ENCODE measurements at places on chromosomes 16 and 17.

DNA sequence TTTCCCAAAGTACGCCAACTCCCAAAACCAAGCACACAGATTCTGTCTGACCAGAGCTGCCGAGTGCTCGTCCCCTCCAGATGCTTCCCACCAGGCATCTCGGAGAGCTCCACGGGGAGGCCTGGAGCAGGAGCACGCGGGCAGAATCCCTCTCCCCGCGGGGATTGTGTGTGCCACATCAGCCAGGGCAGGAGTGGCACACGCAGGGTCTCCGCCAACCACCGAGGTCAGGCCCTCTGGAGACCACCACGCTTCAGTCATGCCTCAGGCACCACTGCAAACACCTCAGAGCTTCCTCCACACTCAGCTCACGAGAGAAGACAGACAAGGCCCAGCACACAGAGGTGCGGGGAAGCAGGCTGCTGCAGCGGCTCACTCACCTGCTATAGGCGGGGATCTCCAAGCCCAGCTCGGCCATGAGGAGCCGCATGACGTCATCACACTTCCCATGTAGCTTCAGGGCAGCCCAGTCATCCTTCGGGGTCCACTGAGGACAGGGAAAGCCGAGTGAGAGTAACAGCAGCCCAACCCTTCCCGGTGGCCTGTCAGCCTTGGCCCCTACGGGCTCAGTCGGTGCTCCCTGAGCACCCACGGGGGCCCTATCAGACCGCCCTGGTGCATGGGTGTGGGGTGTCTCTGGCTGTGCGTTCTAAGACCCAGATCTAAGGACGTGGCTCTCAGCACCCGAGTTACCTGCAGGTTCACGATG lies 2.3 kb upstream of the PCYT2 start:
- DNase-seq: no peak

DNA sequence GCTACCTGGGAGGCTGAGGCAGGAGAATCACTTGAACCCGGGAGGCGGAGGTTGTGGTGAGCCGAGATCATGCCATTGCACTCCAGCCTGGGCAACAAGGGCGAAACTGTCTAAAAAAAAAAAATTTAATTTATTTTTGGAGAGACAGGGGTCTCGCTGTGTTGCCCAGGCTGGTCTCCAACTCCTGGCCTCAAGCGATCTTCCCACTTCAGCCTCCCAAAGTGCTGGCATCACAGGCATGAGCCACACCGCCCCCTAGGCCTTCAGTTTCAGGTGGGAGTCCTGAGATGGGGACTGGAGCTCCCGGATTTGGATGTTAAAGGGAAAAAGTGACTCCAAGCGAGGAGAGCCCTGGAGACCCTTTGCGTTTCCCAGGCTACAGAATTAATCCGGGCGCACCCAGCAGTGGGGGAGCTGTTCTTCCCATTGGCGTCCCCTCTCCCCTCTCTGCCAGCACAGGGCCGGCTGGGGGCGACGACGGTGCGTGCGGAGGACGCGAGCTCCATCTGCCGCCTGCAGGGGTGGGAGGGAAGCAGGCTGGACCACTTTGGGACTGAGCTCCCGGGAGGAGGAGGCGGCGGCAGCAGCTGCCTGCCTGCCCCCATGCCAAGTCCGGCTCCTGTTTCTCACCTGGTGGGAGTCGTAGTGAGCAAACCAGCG lies 49.3 kb upstream of the USP7 start:
- no peak for DNase-seq

DNA sequence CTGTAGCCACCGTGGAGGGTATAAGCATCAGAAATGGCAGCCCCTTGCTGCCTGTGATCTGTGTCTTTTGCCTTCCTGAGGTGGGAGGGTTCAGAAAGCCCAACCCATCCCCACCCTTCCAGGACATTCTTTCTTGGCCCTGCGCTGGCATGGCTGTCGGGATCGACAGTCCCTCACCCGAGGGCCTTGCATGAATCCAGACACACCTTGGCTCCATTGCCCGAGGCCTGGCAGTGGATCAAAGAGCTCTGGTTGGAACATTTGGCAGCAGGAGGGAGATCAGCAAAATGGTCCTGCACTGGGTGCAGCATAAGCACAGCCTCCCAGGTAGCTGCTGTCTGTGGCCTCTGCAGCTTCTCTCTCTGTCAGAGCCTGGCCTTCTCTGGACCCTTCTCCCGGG lies 246.6 kb upstream of the MAF start:
- no peak for DNase-seq

DNA sequence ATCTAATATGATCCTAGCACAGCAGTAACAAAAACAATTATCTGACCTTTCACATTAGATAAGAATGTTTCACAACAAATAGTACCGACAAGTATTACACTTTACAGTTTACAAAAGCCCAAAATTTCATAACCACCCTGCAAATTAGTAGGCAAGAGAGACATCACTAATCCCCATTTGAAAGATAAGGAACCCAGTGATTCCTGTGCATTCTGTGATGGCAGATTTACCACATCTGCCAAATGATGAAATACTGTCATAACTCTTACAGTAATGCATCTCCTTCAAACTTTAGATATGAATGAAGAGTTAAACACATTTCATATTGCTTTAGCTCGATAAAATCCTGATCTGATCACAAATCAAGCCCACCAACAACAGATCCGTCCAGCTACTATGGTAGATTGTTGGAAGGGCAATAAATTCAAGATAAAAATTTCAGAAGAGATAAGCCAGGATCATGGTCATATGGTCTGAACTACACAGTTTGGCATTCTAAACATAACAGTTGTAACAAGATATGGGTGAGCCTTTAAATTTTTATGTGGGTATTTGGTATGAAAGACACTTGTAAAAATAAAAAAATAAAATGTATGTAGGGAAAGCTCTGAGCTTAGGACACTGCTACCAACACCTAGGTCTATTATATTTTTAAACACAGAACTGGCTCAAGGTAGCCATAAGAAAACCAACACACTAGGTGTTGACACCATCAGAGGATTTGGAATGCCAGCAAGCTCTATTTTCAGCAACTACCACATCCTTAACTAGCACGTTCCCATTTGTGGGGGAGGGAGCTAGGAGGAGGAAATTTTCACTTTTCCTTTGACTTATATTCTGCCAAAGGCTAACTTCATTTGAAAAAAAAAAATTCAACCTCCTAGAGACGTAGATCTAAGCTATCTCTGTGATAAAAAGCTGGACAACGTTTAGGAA lies 9.3 kb downstream of the YWHAE start:
- DNase-seq: no peak

DNA sequence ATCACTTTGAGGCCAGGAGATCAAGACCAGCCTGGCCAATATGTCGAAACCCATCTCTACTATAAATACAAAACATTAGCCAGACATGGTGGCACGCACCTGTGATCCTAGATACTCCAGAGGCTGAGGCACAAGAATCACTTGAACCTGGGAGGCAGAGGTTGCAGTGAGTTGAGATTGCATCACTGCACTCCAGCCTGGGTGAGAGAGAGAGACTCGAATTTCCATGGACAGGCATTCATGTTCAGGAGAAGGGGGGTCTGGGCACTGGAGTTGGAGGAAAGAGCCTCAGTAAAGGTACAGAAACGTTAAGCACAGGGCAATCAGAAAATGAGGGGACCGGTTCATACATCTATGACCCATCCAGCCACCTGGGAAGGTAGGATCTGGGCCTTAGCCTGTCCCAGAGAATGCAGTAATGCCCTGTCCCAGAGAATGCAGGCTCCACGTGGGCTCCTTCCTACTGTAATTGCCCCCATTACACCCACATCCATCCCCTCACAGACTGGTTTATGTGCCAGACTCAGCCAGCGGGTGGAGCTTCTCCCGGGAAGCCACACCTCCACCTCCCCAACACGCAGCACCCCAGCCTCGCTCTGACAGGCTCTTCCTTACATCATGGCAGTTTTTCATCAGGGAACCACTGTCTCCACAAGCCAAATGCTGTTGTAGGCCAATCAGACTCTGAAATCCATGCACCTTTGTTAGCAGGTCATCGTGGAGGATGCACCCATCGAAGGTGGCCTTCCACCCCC lies 21.6 kb upstream of the ARL4D start:
- no peak for DNase-seq

DNA sequence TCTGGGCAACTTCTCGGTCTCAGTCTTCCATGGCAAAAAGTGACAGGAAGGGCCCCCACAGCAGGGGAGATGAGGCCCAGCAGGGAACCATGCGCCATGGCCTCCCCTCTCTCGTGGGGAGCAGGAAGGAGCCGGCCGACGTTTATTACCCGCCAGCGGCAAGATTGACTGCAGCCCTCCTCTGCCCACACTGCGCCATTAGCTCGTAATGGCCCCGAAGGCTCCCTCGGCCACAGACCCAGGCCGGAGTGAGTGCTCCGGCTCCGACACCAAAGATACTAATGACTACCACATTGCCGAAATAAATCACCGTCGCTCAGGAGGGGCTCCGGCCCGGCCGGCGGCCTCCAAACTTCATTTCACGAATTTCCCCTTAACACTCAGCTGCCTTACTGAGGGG lies 226.9 kb downstream of the C16orf78 start:
- no peak for DNase-seq

DNA sequence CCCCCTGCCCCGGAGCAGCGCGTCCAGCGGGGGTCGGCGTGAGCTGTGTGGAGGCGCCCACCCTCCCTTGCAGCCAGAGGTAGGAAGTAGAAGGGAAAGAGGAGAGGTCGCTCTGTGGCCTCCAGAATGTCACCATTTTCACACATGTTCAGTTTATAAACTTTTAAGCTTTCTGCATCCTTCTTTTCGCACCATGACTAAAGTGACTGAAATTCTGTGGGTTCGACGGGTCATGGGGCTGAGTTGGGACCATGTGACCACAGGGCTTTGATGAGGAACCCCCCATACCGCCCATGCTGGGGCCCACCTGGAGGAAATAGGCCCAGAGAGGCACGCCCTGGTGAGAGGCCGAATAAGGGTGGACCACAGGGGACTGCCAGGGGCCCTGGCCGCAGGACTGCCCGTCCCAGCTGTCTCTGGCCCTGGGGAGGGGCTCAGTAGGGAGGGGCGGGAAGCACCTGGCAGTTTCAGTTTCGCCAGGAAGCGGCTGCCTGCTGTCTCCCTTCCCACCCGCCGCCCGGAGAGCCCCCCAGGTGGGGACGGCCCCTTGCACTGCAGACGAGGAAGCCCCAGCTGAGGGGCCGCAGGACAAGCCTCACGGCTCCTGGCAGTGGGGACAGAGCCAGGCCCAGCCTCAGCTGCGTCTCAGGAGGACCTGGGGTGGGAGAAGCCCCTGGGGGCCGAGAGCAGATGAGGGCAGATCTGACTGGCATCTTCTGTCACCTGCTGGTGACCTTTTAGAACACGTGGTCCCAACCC lies 9.0 kb downstream of the CBFA2T3 start:
- DNase-seq: peak; percentile 77

DNA sequence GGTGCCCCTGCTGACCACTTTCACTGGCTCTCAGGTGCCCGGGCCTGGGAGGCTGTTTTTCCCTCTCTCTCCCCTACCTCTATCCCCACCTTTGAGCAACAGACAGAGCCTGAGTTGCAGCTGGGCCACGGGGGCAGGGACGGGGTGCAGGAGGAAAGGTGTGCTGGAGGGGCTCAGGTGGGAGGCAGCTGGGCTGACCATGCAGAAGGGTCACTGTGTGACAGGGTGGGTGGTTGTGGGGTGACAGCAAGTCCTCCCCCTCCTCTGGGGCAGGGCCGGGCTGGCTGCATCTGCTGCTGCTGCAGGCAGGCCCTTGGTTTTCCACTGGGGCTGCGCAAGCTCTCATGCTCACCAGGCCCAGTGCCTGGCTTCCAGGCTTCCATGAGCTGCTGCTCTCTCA lies 6.6 kb downstream of the ZNF319 start:
- DNase-seq: no peak

GRCh38 chr16:30748634-30749445 lies 615 bp downstream of the PHKG2 start:
- no peak for DNase-seq

GRCh38 chr17:29469276-29469675 lies 79.1 kb downstream of the TAOK1 start:
- DNase-seq: no peak

- no peak for DNase-seq
Observed at GRCh38 chr16:89369266-89369895, 121.0 kb downstream of the ANKRD11 start.

DNA sequence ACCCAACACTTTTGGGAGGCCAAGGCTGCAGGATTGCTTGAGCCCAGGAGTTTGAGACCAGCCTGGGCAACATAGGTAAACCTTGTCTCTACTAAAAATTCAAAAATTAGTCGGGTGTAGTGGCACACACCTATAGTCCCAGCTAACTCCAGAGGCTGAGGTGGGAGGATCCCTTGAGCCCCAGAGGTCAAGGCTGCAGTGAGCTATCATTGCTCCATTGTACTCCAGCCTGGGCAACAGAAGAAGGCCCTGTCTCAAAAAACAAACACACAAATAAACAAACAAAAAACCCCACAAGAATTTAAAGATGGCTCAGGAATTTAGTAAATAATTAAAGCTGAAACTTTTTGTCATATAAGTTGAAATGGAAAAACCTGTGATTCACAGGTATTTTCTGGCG lies 2.3 kb upstream of the TMEM170A start:
- DNase-seq: no peak

DNA sequence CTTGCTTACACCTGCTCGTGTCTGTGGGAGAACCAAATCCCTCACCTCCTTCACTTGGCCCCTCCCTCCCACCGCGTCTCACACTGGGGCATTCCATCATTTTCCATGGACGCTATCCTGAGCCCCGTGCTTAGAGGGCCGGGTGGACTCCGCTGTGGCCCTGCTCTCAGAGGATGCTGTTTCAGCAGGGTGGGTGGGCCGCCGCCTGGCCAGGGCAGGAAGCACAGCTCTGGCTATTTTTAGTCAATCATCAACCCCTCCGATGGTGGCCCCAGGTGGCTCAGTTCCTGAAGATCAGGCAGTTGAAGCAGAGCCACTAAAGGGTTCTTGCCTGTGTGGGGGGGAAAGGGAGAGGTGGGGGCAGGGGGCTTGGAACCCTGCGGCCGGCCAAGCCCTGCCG lies 230.3 kb downstream of the ENGASE start:
- DNase-seq: no peak

DNA sequence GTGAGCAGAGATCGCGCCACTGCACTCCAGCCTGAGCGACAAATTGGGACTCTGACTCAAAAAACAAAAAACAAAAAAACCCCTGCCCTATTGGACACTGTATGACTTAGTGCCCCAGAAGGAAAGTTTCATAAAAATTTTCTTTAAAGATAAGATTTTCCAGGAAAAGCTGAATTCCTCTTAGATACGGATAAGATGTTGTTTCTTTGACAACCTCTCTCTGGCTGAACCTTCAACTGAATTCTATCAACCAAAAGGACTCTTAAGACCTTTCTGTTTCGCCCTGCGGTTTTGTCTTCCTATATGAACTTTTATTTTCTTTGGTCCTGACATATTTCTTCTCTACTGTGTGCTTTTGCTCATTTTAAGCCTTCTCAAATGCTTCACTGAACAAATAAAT lies 35.8 kb downstream of the CPPED1 start:
- no peak for DNase-seq

- no peak for DNase-seq
Observed at GRCh38 chr17:17304521-17304985, 1.4 kb downstream of the NT5M start.

DNA sequence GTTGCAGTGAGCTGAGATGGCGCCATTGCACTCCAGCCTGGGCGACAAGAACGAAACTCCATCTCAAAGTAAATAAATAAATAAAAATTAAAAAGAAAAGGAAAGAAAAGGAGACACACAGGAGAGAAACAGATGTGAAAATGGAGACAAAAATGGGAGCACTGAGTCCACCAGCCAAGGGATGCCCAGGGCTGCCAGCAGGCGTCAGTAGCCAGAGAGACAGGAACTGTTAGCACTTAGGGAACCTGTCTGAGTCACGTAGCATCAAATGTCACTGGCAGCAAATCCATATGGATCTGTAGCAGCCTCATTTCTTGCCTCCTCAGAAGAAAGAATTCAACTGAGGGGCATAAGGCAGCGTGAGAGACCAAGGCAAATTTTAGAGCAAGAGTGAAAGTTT lies 79.7 kb downstream of the CYLD start:
- no peak for DNase-seq

GRCh38 chr17:57372156-57372555 lies 115.8 kb downstream of the MSI2 start:
- DNase-seq: no peak
